Left renal cortex interstitium (tissue), 4 donors: ENCODE measurements at places on chromosomes 5 and 9. TPM values are rescaled to one million over a fixed set of nuclear protein-coding genes. Genes with fewer than 3 reads are reported as not detected.

Gene SLC25A2
- not detected for polyA plus RNA-seq

Gene CARD6
- 2.7 TPM for polyA plus RNA-seq

Gene ADGRD2
- 0.35 TPM for polyA plus RNA-seq

Gene SYK
- 27.4 TPM for polyA plus RNA-seq

Gene NEUROG1
- not detected for polyA plus RNA-seq

Gene SLU7
- 75.1 TPM for polyA plus RNA-seq

Gene ZNF608
- 69.2 TPM for polyA plus RNA-seq
